ENCODE measurements at places on chromosomes 13 and 19. TPM values are rescaled to one million over a fixed set of nuclear protein-coding genes. Genes with fewer than 3 reads are reported as not detected.

TEX101 gene
- not detected for total RNA-seq

CRLF1 gene
- total RNA-seq, result 2.6 TPM

MBD3L2 gene
- not detected for total RNA-seq

GRCh38 chr13:97493456-97493855 lies 59.5 kb downstream of the RAP2A start:
- no peaks in the 10 kb centered on the region for H3K27me3 ChIP-seq
- no peaks in the 10 kb centered on the region for H3K36me3 ChIP-seq
- H3K4me3 ChIP-seq, result no peak overlapping the region
- peak overlapping the region; percentile 97 for H3K27ac ChIP-seq
- DNase-seq, result peak; percentile 16

- no peak overlapping the region for H3K4me3 ChIP-seq
- no peaks in the 10 kb centered on the region for H3K36me3 ChIP-seq
- no peak overlapping the region for H3K27ac ChIP-seq
- H3K4me1 ChIP-seq, result peaks cover 7% of the 10 kb centered on the region
- no peaks in the 10 kb centered on the region for H3K27me3 ChIP-seq
- DNase-seq, result no peak
Measured at GRCh38 chr13:38944219-38944618, 46.4 kb downstream of the STOML3 start.

- no peak overlapping the region for H3K4me3 ChIP-seq
- H3K4me1 ChIP-seq, result peaks cover 10% of the 10 kb centered on the region
- no peaks in the 10 kb centered on the region for H3K36me3 ChIP-seq
- no peak for DNase-seq
Measured at GRCh38 chr19:43430976-43431375, 16.3 kb downstream of the TEX101 start.
